ENCODE measurements at places on chromosomes 7 and 10.

DNA sequence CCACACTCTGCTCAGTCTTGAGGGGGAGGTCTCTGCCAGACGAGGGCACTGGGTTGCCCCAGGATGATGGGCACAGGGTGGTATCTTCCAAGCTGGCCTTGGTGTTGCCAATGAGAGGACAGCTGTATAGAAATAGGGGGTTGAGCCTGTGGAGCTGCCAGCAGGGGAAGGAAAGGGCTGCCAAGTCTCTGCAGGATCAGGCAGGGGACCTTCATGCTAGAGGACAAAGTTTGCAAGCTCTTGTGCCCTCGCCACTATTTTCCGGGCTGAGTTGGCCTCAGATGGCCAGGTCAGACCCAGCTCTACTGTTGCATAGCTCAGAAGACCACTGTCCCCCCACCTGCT lies 68.7 kb downstream of the ARHGAP22 start:
- DNase-seq = no peak

- DNase-seq = no peak
Measured at GRCh38 chr10:5252177-5253037, 55.8 kb downstream of the AKR1C4 start.

- no peak for DNase-seq
Measured at GRCh38 chr10:35448687-35449662, 112.7 kb downstream of the CCNY start.

GRCh38 chr10:112700215-112700671 lies 249.8 kb upstream of the TCF7L2 start:
- no peak for DNase-seq

DNA sequence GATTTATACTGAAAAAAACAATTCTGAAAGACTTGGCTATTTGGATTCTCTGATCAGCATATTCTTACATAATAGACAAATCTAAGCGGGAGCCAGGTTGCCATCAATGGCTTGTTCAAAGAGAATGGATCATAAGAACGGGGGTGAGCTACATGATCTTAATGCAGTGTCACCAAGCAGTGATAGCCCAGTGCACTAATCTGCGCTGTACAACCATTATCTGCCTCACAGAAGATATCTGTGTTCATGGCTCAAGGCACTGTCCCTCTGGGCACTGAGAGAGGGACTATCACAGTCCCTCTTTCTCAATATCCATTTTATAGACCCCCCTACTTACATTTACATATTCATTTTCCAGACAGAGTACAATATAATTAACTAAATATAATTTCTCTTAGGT lies 22.9 kb upstream of the PRKAR2B start:
- DNase-seq = no peak

GRCh38 chr7:110095372-110096052 lies 995.4 kb upstream of the LRRN3 start:
- no peak for DNase-seq

- peak; percentile 61 for DNase-seq
Measured at GRCh38 chr7:873367-874002, 2.9 kb upstream of the GET4 start.

DNA sequence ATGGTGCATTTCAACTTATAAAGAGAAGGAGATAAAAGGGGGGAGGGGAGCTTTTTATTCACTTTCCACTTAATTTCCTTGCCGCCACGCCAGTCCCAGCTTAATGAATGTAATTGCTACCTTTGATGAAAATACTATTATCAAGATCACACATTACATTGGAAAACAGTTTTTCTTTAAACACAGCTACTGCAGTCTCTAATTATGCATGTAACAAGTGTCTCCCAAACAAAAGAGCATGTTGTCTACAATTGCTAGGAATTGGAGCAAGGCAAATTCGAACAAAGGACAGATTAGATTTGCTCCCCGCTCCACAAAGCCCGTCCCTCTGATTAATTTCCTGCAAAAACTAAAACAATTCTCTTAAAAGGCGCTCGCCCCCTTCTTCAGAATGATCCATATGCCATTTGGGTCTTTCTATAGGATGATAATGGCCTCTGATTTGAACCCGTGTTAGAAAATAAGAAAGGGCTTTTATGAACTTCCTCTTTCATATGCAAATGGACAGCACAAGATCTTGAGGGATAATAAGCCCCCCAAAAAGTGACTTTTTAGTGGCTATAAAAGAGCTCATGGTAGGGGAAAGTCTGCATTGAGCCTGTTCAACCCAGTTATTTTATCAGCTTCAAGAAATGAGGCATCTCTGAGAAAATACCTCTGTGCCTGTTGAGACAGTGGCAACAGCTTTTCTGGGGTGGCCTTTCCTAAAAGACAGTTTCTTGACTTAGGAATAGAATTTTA lies 60.6 kb downstream of the ACADSB start:
- DNase-seq = no peak

GRCh38 chr10:122864194-122864592 lies 15.2 kb downstream of the FAM24B start:
- DNase-seq = no peak

GRCh38 chr10:123135415-123136141 lies at the start of gene HMX3:
Gene HMX3 (plus strand): TSS chr10:123135970. CDS start chr10:123136051, 81 bp downstream.
- no peak for DNase-seq

DNA sequence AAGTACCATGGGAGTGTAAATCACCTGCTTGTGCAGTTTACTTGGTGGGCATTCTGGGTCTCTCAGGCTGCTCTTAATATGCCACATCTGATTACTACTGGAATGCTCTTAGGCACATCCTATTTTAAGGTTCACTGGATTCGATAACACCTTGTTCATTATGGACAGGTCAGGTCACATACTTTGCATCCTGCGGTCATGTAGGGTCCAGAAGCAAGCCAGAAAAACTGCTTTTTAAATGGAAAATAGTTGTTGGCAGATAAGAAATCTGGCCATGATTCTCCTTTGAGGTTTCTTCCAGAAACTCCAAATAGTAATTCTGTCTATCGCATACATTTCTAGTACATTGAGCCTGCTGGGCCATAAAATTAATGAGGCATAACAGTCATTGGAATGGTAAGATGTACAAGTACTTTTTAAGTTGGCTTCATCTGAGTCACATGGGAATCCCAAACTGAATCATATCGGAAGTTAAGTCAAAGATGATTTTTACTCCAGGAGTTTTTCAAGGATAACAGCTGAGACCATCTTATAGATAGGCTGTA lies 371.9 kb downstream of the LRRTM3 start:
- DNase-seq = no peak

GRCh38 chr7:157253850-157254249 lies 83.0 kb upstream of the DNAJB6 start:
- DNase-seq = no peak

DNA sequence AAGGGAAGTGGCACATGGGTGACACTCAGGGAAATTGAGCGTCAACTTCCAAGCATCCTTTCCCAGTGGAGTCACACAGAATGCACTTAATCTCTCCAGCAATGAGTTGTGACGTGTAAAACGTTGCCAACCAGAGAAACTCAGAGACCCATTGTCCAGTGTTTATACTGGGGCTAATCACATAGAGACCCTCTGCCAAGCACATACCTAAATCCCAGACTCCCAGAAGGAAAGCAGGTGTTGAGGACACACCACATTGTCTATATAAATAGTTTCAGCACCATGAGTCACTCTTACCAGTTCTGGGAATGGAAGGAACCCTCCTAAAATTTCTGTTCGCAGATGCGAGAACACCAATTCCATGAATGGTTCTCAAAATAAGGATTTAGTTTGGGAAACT lies 76.4 kb upstream of the BET1 start:
- no peak for DNase-seq

- DNase-seq = no peak
Measured at GRCh38 chr7:155402941-155403340, 55.0 kb upstream of the EN2 start.

DNA sequence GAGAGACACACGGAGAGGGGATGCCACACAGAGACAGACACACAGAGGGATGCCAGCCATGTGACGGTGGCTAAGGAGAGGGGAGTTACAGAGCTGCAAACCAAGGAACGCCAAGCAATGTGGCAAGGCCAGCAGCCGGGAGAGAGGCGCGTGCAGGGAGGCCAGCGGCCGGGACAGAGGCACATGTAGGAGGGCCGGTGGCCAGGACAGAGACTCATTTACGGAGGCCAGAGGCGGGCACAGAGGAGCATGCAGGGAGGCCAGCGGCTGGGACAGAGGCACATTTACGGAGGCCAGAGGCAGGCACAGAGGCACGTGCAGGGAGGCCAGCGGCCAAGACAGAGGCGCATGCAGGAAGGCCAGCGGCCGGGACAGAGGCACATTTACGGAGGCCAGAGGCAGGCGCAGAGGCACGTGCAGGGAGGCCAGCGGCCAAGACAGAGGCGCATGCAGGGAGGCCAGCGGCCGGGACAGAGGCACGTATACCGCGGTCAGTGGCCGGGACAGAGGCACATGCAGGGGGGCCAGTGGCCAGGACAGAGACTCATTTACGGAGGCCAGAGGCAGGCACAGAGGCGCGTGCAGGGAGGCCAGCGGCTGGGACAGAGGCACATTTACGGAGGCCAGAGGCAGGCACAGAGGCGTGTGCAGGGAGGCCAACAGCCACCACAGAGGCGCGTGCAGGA lies 40.4 kb downstream of the INSIG1 start:
- DNase-seq = no peak

- no peak for DNase-seq
Measured at GRCh38 chr7:40945788-40946187, 757.1 kb downstream of the INHBA start.

GRCh38 chr7:149501651-149502050 lies 4.0 kb upstream of the ZNF746 start:
- DNase-seq = no peak

DNA sequence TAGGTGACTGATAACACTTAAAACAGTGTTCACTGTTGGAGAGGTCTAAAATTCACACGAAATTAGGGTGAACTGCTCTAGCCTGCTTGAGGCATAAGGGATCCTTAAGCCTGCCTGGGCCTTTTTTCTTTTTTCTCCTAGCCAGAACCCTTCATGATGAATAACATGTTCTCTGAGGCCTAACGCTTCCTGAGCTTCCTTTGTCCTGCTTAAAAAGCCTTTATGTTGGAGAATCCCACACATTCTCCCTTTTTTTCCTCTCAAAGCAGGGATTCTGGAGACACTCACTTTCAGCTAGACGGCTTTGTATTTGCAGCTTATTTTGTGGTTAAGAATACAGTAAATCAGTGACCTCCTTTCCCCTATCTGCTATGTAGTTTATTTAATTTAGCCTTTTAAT lies 354.7 kb upstream of the PHF14 start:
- no peak for DNase-seq

DNA sequence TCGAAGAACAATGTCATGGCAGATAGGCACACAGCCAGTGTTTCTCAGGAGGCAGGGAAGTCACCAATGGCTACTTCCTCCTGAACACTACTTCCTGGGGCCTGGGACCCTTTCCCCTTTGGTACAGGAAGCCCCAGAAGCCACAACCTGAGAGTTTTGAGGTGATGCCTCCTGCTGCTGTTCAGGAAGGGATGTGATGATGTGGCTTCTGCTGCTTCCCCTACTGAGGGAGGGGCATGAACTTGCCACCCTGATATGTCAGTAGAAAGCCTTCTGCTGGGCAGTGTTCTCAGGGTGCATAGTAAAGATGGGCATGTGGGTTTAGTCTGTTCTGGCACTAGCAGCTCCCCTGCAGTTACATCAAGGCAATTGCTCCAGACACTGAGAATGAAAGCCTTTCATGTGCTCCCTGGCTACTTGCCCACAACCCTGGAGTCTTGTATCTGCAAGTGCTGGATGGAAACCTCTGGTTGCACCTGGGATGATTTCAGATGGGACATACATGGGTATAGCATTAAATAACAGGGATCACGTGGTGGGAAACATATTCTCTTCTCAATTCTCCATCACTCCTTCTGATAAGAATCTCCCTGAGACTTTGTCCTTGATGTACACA lies 69.3 kb downstream of the ADRA2A start:
- no peak for DNase-seq

GRCh38 chr10:127123626-127124025 lies 72.8 kb downstream of the INSYN2A start:
- no peak for DNase-seq

GRCh38 chr7:118452128-118452527 lies 227.6 kb downstream of the ANKRD7 start:
- no peak for DNase-seq

DNA sequence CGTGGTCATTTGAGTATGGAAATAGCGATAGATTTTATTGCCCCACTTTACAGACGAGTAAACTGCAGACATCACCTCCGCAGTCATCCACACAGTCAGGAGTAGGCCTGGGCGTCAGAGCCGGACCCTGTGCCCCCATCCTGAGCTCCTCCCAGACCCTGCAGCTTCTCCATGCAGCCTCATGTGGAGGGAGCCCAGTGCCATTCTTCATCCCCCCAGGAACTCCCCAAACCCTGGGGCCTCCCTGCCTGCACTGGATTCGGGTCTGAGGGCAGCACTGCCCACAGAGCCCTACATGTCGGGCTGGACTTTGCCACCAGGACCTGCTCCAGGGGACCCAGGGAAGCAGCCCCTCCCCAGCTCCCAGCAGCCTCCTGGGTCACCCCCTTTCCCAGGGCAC lies 100.8 kb downstream of the MKI67 start:
- no peak for DNase-seq

GRCh38 chr7:33400214-33400538 lies 270.8 kb downstream of the BBS9 start:
- no peak for DNase-seq

Data from stimulated activated CD4-positive, alpha-beta T cell treated with anti-CD3 and anti-CD28 coated beads, Interleukin-1b, Interleukin-23, amount 100 ng/mL, for 24 hours (primary cell).